ENCODE measurements at places on chromosomes 3 and 15.

DNA sequence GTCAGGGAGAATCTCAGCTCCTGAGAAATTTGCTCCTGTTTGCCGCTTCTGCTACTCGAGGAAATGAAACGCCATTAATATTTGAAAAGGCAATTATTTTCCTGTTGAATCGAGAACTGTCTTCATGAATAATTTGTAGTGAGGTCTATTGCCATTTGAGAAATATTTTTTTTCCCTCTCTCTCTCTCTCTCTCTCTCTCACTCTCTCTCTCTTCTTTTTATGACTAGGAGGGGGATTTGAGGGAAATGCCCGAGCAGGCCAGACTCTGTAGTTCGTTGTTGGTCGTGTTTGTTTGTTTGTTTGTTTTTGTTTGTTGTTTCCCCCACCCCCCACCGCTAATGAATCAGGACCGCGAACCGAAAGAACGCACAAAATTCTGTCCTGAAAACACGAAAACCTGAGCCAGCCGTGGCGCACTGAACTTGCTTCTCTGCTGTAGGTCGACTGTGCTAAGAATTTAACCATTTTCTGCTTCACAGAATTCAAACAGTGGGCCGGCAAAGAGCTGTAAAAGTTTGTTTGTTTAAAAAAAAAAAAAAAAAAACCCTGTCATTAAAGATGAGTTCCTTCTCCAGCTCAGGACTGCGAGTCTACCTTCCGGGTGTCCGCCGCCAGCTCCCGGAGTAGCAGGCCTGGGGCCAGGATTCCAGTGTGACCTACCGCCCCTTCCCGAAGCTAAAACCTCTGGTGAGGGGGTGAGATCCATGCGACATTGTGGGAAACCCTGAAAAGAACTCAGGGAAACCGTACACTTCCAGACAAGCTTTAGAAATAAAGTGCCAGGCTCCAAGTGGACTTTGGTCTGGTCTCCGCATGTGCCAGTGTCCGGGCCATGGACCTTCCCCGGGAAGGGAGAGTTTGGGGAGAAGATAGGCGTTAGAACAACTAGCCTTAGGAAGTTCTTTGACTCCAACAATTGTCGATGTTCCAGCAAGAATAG is 12.1 kb downstream of the ZIC4 start:
- DNase-seq = no peak

GRCh38 chr3:24100696-24101402 is 155.8 kb downstream of the NR1D2 start:
- DNase-seq = no peak

- no peak for DNase-seq
These were observed 14.8 kb upstream of the TOPBP1 start for GRCh38 chr3:133676336-133677118.

GRCh38 chr15:56672721-56673120 is 60.6 kb downstream of the ZNF280D start:
- DNase-seq = no peak

DNA sequence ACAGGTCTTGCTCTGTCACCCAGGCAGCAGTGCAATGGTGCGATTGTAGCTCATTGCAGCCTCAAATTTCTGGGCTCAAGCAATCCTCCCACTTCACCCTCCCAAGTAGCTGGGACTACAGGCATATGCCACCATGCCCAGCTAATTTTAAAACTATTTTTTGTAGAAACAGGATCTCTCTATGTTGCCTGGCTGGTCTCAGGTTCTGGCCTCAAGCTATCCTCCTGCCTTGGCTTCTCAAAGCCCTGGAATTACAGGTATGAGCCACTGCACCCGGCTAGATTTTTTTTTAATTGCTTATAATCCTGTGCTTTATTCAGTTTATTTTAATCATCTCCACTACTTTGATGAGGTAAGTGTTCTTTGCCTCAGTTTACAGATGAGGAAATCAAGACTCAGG is 156.5 kb downstream of the CHDH start:
- DNase-seq = no peak

GRCh38 chr3:115139072-115139471 is 8.0 kb downstream of the ZBTB20 start:
- DNase-seq = no peak

GRCh38 chr15:40061212-40061901 is 22.4 kb upstream of the SRP14 start:
- DNase-seq = no peak

- no peak for DNase-seq
These were observed 23.8 kb downstream of the WDR53 start for GRCh38 chr3:196544491-196544992.

DNA sequence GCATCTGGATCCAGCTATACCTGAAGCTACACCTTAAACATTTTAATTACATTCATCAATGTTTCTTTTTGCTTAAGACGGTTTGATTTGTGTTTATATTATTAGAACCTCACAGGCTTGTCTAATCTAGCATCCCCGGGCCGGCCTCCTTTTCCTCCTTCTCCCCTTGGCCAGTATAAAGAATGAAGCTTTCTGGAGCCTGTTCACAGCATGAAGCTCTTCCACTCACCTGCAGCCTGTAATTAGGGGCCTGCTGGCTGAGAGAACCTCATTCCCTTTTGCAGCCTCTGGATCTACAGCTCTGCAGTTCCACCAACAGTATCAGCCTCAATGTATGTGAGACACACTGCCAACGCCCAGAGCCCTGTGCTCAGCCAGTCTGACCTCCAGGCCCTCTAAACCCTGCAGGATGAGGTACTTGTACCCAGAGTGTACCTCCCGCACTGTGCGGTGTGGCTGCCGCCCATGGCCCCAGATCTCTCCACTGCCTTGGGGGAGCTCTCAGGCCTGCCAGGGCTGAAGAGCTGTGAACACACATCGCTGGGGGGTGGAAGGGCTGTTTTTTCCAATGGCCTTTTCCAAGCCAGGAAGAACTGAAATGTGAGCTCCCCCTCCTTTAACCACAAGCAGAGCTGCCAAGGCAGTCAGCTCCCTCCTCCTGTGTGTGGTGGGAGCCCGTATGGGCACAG is 114.7 kb upstream of the ALDH1A3 start:
- DNase-seq = no peak

GRCh38 chr15:57651445-57651844 is 55.1 kb upstream of the POLR2M start:
- no peak for DNase-seq

- DNase-seq = no peak
These were observed 96.7 kb downstream of the KBTBD8 start for GRCh38 chr3:67094774-67095173.

- no peak for DNase-seq
These were observed 405.8 kb upstream of the ADAMTS9 start for GRCh38 chr3:65093641-65094040.

GRCh38 chr3:160365869-160366522 is 33.0 kb downstream of the IFT80 start:
- DNase-seq = no peak

DNA sequence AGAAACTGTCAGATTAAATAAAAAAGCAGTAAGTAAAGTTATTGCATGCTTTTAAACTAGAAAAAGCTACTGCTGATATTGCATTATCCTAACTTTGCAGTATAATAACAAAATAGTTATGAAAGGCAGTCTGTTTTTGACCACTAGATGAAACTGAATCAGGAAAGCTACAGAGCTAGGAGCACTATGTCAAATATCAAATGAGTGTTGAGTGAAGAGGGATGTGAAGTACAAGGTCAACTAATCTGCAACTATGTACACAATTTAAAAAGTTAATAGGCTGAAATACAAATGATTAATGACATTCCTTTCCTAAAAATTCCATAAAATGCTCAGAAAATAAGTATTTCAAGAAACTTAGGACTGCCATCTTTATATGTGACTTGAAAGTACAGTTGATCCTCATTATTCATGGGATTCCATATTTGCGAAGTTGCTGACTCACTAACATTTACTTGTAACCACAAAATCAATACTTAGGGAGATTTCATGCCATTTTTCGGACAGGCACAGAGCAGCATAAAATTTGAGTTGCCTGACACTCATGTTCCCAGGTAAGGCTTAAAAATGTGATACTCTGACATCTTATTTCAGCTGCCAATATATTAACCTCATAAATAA is 34.5 kb downstream of the SLC4A7 start:
- no peak for DNase-seq

DNA sequence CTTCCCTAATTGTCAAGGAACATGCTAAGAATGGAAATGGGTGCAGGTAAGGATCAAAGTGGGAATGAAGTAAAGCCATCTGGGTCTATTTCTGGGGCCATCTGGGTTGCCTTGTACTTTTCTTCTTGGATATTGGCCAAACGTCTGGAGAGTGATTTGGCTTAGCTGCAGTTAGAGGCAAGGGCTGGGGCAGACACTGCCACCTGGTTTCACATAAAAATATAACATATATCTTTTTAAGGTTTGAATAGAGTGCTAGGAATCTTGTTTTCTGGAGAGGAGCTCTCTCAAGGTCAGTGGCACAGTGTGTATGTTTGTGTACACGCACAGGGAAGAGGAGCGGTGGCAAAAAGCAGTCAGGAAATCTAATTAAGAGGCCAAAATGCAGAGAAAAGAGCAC is 24.7 kb upstream of the EOMES start:
- DNase-seq = no peak

DNA sequence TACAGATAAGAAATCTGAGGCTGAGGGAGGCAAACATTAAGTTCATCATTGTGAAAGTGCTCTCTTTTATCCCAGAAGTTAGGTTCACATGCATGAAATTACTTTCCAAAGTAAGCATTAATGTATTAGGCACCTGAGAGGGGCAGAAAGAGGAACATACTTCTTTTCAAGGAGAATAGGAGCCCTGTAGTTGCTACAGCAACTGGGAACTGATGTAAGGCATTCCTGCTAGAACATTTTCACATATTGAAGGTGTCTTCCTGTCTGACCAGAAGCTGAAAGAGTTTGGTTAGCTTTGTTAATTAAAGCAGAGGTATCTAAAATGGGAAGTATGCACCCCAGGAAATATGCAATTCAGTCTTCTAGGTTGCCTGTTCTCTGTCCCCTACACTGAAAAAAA is 65.5 kb upstream of the ZBTB20 start:
- no peak for DNase-seq

DNA sequence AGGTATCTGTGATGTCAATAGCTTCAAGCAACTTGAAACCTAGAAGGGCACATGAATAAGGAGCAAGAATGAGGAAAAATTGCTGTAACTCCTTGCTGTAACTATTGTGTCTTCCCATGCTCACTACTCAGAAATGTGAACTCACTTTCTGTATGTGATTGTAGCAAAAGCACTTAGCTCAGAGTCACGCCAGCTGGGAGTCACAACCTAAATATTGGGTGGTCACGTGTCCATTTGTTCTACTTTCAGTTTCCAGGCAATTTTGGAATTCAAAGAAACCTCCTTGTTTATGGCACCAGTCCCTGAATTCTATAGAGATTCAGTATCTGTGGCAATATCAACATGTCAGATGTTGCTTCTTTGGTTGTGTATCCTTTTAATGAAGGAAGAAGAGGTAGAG is 241.6 kb upstream of the AZI2 start:
- no peak for DNase-seq

GRCh38 chr15:22961762-22962161 is 18.4 kb downstream of the CYFIP1 start:
- DNase-seq = no peak

DNA sequence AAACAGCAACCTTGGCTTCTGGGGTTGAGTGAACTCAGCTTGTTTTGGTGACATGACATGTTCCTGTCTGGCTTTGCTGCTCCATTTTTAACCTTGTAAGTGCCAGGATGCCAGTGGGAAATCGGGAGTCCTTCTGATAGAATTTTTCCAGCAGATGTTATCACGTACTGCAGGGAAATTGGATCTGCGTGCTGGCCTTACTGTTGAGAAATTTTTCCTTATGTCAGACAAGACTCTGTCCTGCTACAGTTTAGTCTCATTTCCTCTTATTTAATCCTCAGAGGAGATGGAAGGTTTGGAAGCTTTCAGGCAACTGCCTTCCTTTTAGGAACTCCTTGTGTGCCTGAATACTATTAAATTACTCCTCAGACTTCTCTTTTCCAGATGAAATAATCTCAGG is 80.6 kb downstream of the PGPEP1L start:
- no peak for DNase-seq

DNA sequence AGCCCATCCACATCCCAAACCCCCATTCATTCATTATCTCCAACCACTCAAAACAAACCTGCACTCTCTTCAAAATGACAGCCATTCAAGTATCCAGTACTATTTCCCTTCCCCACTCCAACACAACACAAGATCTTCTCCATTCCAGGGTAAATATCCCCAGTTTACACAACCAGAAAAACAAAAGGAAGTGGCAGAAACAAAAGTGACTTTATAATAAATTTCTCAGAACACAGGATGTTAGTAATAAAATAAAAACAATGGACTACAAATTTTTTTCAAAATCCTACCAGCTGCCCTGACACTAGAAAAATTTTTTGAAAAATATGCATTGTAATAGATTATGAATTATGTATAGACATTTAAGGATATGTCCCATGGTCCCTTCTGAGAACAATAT is 14.2 kb downstream of the CPA3 start:
- no peak for DNase-seq

DNA sequence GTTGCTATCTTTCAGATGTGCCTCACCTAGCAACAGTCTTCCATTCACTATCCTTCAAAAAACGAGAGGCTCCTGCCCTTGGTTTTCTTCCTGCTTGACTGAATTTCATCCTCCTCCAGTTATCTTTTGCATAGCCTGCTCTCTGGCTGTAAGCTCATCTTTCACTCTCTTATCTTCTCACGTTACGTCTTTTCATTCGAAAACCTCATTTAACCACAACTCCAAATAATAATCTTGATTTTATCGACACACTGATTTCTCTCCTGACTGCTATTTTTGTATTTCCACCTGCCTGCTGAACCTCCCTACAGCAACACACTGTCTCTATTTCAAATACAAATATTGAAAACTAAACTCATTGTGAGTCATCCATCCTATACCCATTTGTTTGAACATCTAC is 230.7 kb upstream of the TMC3 start:
- no peak for DNase-seq

DNA sequence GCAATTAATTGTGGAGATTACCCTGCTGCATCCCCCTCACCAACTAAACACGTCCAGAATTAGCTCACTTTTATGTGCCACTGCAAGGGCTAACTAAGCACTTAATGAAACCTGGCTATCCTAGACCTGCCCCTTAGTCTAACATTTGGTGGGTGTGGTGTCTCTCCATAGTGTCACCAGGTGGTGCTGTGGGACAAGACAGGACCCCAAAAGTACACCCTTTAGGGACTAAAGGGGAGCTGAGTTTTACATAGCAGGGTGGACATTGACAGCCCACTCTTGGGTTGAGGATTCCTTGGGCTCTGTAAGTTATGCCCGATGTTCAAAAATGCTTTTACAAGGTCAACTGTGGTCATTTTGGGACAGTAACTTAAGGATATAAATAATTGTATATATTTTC is 5.7 kb downstream of the DUT start:
- no peak for DNase-seq

- no peak for DNase-seq
These were observed 258.9 kb downstream of the PDZRN3 start for GRCh38 chr3:73365756-73366397.

- DNase-seq = no peak
These were observed 67.6 kb downstream of the CHAC1 start for GRCh38 chr15:41020829-41021228.
